ENCODE measurements at places on chromosomes 1 and 21. TPM values are rescaled to one million over a fixed set of nuclear protein-coding genes. Genes with fewer than 3 reads are reported as not detected.

DNA sequence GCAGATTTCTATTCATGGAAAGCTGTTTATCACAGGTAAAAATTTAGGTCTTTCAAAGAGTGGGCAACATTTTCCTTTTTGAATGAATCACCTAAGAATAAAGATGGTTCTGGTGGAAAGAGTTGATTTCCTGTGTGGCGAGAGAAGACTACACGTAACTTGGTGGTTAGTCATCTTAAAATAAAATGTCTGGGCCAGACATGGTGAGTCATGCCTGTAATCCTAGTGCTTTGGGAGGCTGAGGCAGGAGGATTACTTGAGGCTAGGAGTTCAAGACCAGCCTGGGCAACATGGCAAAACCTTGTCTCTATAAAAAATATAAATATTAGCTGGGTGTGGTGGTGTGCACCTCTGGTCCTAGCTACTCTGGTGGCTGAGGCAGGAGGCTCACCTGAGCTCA lies 65.7 kb downstream of the DISP1 start:
- DNase-seq, result no peak

- peak; percentile 34 for DNase-seq
These were observed 790 bp downstream of the RPS8 start for GRCh38 chr1:44775930-44776729.

DNA sequence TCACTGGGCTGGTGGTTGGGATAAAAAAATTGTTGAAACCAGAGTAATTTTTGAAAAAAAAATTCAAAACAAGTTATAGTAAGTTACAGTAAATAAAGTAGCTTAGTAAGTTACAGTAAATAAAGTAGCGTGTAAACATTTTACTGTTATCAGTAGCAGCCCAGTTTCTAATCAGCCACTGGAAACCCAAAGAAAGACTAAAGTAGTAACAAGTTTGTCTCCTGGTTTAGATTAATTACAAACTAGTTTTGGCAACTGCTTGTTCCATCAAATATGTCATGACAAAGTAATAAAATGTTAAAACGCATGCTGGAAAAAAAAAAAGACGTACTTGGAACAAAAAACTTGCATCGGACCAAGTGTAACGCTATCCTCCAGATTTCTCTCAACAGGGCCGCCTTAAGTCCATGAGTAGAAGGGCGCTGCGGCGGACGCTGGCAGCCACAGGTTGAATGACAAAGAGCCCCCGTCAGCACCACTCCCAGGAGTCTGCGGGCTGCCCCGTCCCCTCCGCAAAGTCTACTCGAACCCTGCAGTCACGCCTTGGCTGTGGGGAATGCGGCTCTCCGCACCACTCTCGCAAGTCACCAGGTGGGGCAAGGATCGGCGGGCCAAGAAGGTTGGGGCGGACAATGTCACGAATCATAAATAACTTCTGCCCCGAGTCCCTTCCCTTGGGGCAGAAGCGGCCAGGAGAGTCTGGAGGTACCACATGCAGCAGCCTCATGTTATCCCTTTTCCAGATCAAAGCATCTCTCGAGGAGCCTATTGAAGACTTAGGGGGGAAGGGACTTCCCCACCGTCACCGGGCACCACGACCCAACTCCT lies 837 bp downstream of the SLC16A1 start:
- DNase-seq, result peak; percentile 74

SLAMF7 gene
- total RNA-seq, result not detected

TESK2 gene
- total RNA-seq, result not detected

TMEM69 gene
- total RNA-seq, result 21.6 TPM

FYB2 gene
- not detected for total RNA-seq
